ENCODE measurements at places on chromosomes 5 and 9. TPM values are rescaled to one million over a fixed set of nuclear protein-coding genes. Genes with fewer than 3 reads are reported as not detected.

PITX1 gene
- total RNA-seq, result not detected

TMEFF1 gene
- 12.0 TPM for total RNA-seq

TXNDC8 gene
- total RNA-seq, result not detected

PRPF4 gene
- 21.7 TPM for total RNA-seq

FST gene
- 10.1 TPM for total RNA-seq

SLC6A3 gene
- total RNA-seq, result not detected

LURAP1L gene
- total RNA-seq, result 0.69 TPM

TCOF1 gene
- 7.0 TPM for total RNA-seq

MEF2C gene
- 220 TPM for total RNA-seq

NSUN2 gene
- 55.6 TPM for total RNA-seq

IQGAP2 gene
- 1.6 TPM for total RNA-seq

ATG12 gene
- 31.1 TPM for total RNA-seq

NUTM2G gene
- total RNA-seq, result not detected

GPSM1 gene
- 19.9 TPM for total RNA-seq

AGXT2 gene
- total RNA-seq, result not detected

SNCB gene
- 0.43 TPM for total RNA-seq

PROB1 gene
- total RNA-seq, result 3.7 TPM

LRRC14B gene
- total RNA-seq, result not detected

BARX1 gene
- not detected for total RNA-seq

PAEP gene
- not detected for total RNA-seq

TICAM2 gene
- total RNA-seq, result 0.43 TPM

ACO1 gene
- 22.6 TPM for total RNA-seq

EQTN gene
- total RNA-seq, result 0.09 TPM

EHMT1 gene
- total RNA-seq, result 43.2 TPM

RNF183 gene
- not detected for total RNA-seq

SPINK6 gene
- total RNA-seq, result not detected

GBGT1 gene
- 32.2 TPM for total RNA-seq

THBS4 gene
- 0.22 TPM for total RNA-seq

EIF4E1B gene
- not detected for total RNA-seq

PCDHB16 gene
- total RNA-seq, result 0.69 TPM

IFNA7 gene
- total RNA-seq, result not detected

LSM11 gene
- total RNA-seq, result 8.4 TPM

MTRR gene
- total RNA-seq, result 18.7 TPM

HEMGN gene
- not detected for total RNA-seq

TEK gene
- total RNA-seq, result 275 TPM

PDE6A gene
- total RNA-seq, result 0.11 TPM

Measured in dermis lymphatic vessel endothelial cell (primary cell).